ENCODE measurements at places on chromosomes 13 and 19. TPM values are rescaled to one million over a fixed set of nuclear protein-coding genes. Genes with fewer than 3 reads are reported as not detected.

- H3K27ac ChIP-seq: no peak overlapping the region
- no peaks in the 10 kb centered on the region for H3K27me3 ChIP-seq
- H3K36me3 ChIP-seq: no peaks in the 10 kb centered on the region
- DNase-seq: no peak
These were observed 25.4 kb downstream of the ALG5 start for GRCh38 chr13:36973621-36974295.

DNA sequence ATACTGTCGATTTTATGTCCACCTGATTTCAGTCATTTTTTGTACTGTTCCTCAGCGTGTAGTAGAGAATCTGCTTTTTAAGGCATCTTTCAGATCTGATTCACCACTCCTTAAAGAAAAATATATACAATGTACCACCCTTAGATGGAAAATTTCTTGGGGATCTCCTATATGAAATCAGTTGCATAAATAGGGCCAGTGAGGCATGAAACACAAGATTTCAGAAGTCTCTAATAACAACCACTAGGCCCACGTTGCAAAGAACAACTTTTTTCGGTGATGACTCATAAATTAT is 1.4 kb downstream of the USP12 start:
- H3K27me3 ChIP-seq: no peaks in the 10 kb centered on the region
- H3K36me3 ChIP-seq: no peaks in the 10 kb centered on the region
- DNase-seq: no peak

DNA sequence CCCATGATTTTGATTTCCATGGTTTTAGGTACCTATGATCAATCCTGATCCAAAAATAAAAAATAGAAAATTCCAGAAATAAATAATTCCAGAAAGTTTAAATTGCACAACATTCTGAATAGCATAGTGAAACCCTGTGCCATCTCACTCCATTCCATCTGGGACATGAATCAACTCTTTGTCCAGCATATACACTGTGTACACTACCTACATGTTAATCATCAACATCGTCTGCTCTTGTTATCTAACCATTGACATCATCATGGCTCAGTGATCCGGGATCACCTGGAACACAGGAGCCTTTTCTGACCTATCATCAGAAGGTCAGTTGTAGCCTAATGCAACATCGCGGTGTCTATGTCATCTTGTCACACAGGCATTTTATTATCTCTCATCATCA is 75.6 kb downstream of the MYO16 start:
- no peak overlapping the region for H3K4me3 ChIP-seq
- no peaks in the 10 kb centered on the region for H3K27me3 ChIP-seq

- no peak overlapping the region for H3K27ac ChIP-seq
- no peaks in the 10 kb centered on the region for H3K36me3 ChIP-seq
- no peak for DNase-seq
- H3K27me3 ChIP-seq: no peaks in the 10 kb centered on the region
These were observed 649 bp downstream of the TMEM91 start for GRCh38 chr19:41376998-41377365.

DNA sequence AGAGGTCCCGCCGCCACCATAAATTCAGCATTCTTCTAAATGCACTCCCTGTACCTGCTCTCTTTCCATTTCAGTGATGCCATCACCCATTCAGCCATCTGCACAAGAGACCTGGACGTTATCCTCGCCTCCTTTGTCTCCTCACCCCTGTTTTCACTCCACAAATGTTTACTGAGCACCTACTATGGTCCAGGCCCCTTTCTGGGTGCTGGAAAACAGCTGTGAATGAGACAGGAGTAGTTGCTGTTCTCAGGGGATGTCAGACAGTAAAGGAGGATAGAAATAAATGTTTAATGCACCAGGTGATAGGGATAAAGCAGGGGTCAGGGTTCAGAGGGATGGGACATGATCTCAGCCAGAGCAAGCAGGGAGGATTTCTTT is 3.3 kb downstream of the AP1M1 start:
- peaks cover 21% of the 10 kb centered on the region for H3K4me1 ChIP-seq
- H3K27ac ChIP-seq: no peak overlapping the region
- peaks cover 5% of the 10 kb centered on the region for H3K36me3 ChIP-seq
- DNase-seq: no peak
- H3K27me3 ChIP-seq: no peaks in the 10 kb centered on the region

Gene ZNF765
- total RNA-seq: 7.7 TPM

DNA sequence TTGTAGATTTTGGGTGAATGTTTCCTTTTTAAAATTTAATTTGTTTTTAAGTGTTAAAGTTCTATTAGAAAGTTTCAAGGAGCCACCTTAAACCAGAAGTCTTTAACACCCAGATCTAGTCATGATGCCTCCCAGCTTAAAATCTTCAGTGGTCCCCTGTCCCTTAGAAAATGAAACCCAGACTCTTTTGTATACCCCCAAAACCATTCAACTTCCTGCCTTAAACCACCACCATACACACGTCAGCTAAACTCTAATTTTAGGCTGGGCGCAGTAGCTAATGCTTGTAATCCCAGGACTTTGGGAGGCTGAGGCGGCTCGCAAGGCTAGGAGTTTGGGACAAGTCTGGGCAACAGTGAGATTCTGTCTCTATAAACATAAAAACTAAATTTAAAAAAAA is 37.9 kb downstream of the N4BP2L1 start:
- no peaks in the 10 kb centered on the region for H3K27me3 ChIP-seq
- no peaks in the 10 kb centered on the region for H3K36me3 ChIP-seq
- no peak for DNase-seq
- no peak overlapping the region for H3K4me3 ChIP-seq

GRCh38 chr19:30666301-30666803 is 294.2 kb downstream of the ZNF536 start:
- no peaks in the 10 kb centered on the region for H3K27me3 ChIP-seq
- no peaks in the 10 kb centered on the region for H3K4me1 ChIP-seq
- H3K36me3 ChIP-seq: no peaks in the 10 kb centered on the region

Gene SOHLH2
- total RNA-seq: 0.55 TPM

DNA sequence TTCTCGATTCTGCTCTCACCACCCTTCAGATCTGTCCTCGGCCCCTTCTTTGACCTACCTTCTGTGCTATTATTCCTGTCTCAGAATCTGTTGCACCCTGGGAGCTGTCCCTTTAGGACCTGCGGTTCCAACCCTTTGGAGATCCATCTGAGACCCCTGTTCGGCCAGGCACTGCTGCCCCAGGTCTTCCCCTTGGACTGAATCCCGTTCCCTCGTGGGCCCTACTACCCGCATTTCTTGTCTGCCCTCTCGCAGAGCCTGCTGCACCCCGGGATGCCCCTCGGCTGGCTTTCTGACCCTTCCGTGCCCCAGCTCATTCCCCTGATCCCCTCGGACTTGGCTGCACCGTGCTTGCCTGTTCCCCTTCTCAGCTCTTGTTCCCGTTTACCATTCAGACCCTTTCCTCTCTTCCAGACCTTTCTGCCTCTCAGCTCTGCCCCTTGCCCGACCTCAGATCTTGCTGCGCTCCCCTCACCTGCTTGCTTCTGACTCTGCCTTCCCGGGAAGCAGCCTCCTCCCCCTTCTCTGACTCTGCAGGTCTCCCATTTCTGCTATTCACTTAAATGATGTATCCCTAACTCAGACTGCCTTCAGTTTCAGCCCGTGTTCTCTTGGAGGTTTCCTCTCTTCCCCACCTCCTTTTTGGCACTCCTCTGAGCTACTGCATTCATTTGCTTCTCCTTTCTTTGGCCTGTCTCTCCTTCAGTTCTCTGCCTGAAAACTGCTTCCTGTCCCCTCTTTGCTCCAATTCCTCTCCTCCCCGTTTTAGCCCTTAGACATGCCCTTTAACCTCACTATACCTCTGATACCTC is 1.1 kb downstream of the ARHGAP35 start:
- no peaks in the 10 kb centered on the region for H3K27me3 ChIP-seq
- peak; percentile 33 for DNase-seq
- no peak overlapping the region for H3K27ac ChIP-seq
- H3K36me3 ChIP-seq: no peaks in the 10 kb centered on the region
- H3K4me1 ChIP-seq: peaks cover 35% of the 10 kb centered on the region

DNA sequence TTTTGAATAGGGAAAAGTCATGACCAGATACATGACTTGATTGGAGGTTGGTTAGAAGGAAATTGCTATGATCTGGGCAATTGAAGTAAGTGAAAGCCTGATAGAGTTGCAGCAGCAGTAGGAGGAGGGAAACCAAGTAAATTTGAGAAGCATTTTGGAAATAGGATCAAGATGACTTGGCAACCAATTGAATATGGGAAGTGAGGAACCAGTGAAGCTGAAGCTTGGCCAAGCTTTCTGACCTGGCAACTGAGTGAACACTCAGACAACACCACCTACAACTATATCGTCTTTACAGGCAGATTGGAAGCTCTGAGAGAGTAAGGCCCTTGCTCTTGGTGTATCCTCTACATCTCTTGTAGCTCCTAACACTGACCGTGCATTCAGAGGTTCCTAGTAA is 16.2 kb upstream of the KATNAL1 start:
- no peak for DNase-seq
- no peaks in the 10 kb centered on the region for H3K36me3 ChIP-seq
- H3K4me3 ChIP-seq: no peak overlapping the region
- peaks cover 4% of the 10 kb centered on the region for H3K27me3 ChIP-seq

DNA sequence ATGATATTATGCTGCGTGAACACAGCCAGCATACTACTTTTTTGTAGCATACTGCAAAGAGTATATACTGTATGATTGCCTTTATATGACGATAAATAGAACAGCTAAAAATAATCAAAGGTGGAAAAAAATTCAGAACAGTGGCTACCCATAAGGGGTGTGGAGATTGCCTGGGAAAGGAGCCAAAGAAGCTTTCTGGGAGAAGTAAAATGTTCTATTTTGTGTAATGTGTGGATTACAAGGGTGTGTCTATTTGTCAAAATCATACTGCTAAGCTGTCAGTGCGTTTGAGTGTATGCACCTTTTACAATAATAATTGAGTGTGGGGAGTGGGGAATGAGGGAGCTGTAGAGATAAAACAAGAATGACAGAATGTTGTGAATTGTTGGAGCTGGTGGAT is 45.2 kb upstream of the MTIF3 start:
- no peaks in the 10 kb centered on the region for H3K36me3 ChIP-seq
- DNase-seq: no peak
- H3K4me3 ChIP-seq: no peak overlapping the region

DNA sequence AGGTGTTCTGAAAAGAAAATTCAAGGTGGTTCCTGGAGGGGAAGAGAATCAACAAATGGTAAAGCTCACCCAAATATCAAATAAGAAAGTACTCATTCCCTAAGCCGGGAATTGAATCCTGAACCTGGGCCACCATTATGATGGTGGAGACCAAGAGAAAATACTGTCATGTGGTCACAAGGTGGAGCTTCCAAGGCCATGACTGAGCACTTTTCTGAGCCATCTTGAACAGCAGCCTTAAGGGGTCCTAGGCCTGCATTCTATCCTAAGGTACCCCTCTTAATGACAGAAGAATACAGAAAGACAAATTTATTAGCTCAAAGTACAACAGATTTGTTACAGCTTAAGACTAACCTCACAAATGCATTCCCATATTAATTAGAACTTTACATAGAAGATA is 9.6 kb downstream of the ZNF431 start:
- no peak for DNase-seq
- no peaks in the 10 kb centered on the region for H3K4me1 ChIP-seq
- no peak overlapping the region for H3K27ac ChIP-seq

DNA sequence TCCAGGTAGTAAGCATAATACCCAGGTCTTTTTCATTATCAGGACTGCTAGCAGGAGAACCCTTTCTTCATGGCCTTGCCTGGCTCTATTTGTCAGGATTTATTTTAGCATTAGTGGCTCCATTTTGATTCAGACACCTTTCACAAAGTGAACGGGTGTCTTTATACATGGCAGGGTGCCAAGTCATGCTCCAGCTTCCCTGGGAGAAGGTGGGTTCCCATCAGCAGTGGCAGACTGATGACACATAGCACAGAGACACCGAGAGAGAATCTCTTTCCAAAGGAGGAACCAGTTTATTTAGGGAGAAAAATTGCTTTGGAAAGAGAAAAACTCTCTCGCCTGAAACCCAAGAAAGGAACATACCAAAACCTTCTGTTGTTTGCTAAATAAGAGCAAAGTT is 135.3 kb upstream of the TMTC4 start:
- no peaks in the 10 kb centered on the region for H3K4me1 ChIP-seq
- no peaks in the 10 kb centered on the region for H3K27me3 ChIP-seq
- no peak for DNase-seq

Gene MISP
- total RNA-seq: not detected

GRCh38 chr13:56864451-56864850 is 276.3 kb upstream of the PRR20A start:
- peak; percentile 91 for DNase-seq
- H3K27ac ChIP-seq: peak overlapping the region; percentile 55
- peaks cover 48% of the 10 kb centered on the region for H3K4me1 ChIP-seq
- H3K27me3 ChIP-seq: no peaks in the 10 kb centered on the region
- H3K4me3 ChIP-seq: no peak overlapping the region

DNA sequence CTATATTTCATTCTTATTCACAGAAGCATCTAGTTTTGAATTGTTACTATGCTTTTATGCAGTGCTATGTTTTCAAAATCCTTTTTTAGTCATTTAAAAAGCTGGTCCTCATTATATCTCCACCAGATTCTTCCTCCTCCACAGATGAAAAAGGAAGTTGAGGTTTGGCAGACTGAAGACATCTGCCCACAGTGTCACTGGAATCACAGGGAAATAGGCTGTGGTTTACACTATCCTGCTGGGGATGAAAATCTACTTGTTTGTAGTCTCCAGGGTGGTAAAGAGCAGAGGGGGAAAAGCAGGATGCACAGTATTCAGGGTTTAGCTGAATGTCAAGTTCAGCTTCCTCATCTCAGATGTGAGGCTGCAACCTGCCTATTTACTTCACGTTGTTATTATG is 351.2 kb downstream of the DNAJC15 start:
- H3K4me3 ChIP-seq: no peak overlapping the region
- no peaks in the 10 kb centered on the region for H3K36me3 ChIP-seq
- H3K4me1 ChIP-seq: peaks cover 20% of the 10 kb centered on the region
- no peak for DNase-seq
- no peaks in the 10 kb centered on the region for H3K27me3 ChIP-seq
- no peak overlapping the region for H3K27ac ChIP-seq

Measured in endothelial cell of umbilical vein (primary cell).